ENCODE measurements at places on chromosomes 6 and 20. TPM values are rescaled to one million over a fixed set of nuclear protein-coding genes. Genes with fewer than 3 reads are reported as not detected.

DNA sequence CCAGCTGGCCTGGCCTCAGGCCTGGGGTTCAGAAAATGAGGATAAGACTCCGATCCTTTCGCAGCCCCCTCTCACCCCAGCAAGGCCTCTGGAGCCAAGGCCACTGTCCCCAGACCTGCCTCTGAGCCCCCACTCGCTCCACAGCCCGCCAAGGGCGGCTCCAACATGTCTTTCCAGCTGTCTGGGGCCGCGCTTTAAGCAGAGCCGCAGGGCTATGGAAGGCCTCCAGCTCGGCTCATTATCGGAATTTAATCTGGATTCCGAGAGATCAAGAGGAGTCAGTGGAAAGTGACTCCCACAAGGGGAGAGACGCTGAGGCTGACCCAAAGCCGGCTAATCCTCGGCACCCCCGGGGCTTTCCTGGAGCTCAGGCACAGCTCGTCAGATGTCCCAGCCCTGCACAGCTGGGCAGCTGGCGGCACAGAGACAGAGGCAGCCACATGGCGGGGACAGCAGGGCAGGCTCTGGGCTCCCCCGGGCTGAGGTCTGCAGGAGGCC is 41.8 kb downstream of the BMP7 start:
- H3K27ac ChIP-seq: no peak overlapping the region
- no peaks in the 10 kb centered on the region for H3K4me1 ChIP-seq
- H3K27me3 ChIP-seq: no peaks in the 10 kb centered on the region
- H3K36me3 ChIP-seq: no peaks in the 10 kb centered on the region
- H3K4me3 ChIP-seq: no peak overlapping the region
- no peak for DNase-seq

CPXM1 gene
- 20.3 TPM for total RNA-seq

- H3K36me3 ChIP-seq: no peaks in the 10 kb centered on the region
- no peaks in the 10 kb centered on the region for H3K27me3 ChIP-seq
- DNase-seq: no peak
- H3K4me1 ChIP-seq: peaks cover 14% of the 10 kb centered on the region
- no peak overlapping the region for H3K27ac ChIP-seq
Observed at GRCh38 chr6:113565306-113565705, 291.8 kb upstream of the MARCKS start.

DNA sequence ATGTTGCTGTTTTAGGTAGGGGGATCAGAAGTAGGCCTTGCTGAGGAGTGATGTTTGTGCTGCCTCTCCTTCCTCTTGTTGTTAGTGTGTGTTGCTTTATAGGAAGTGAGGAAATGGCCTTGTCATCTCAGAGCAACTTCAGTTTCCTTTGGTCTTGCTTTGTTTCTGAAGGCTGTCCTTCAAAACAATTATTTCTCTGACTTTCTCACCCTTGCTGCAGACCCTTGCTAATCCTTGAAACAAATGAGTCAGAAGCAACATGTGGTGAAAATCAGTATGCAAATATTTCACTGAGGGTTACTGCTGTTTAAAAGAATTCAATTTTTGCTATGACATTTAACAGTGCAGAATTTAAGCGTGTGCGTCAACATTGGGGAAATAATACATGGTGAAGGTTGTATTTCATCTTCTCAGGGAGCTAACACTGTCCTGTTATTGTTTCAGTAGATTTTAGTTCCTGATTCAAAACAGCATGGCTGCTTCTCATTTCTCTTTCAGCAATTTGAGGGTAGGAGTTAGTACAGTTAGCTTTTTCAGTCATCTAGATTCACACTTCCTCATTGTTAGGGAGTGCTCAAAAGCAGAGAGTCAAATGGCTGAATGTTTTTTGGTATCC is 13.8 kb downstream of the RNF144B start:
- peaks cover 97% of the 10 kb centered on the region for H3K4me1 ChIP-seq
- H3K4me3 ChIP-seq: no peak overlapping the region
- peak; percentile 92 for DNase-seq
- peaks cover 22% of the 10 kb centered on the region for H3K36me3 ChIP-seq
- H3K27ac ChIP-seq: peak overlapping the region; percentile 84

DNA sequence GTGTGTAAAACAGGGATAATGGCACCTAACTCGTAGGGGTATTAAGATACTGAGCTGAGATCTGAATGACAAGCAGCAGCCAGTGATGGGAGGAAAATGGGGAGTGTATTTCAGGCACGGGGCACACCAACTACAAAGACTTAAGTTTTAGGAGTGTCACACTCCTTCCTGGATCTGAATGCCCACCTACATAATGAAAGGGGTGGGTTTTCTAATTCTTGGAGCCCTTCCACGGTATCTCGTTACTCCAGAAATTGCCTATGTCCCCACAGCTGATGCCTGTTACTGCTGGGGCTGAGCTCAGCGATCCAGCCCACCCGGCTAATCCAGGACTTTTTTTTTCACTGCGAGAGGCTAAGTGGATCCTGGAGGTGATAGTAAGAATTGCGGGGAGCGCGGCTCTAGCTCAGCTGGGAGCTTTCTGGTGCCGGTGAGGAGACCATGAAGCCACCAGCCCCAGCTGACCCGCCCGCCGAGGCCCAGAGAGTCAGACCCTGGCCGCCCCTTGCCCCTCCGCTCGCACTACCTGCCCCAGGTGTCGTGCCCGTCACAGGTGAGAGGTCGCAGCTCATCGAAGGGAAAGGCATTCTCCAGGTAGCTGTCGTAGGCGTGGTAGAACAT is 727 bp downstream of the EDEM2 start:
- peaks cover 24% of the 10 kb centered on the region for H3K4me1 ChIP-seq
- peak overlapping the region; percentile 81 for H3K27ac ChIP-seq
- peak; percentile 42 for DNase-seq
- H3K27me3 ChIP-seq: no peaks in the 10 kb centered on the region

GRM1 gene
- not detected for total RNA-seq

DNA sequence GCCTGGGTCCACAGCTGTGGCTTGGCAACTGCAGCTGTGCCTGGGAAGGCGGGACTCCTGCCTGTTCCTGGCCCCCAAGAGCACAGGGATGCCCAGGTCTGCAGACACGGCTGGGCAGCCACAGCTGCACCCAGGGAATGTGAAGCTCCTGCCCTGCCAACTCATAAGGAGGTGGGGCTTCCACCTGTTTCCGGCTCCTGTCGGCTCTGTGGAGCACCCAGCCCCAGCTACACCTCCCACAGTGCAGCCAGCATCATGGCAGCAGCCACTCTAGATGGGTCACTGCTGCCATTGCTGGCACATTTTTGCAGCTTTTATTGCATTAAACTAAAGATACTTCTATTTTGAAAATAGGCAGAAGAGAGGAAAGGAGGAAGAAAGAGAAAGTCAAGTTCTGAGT is 207.9 kb downstream of the SAMD5 start:
- H3K4me3 ChIP-seq: no peak overlapping the region
- no peak overlapping the region for H3K27ac ChIP-seq
- H3K4me1 ChIP-seq: no peaks in the 10 kb centered on the region
- H3K27me3 ChIP-seq: no peaks in the 10 kb centered on the region
- no peaks in the 10 kb centered on the region for H3K36me3 ChIP-seq

GRCh38 chr20:24693466-24694156 is 224.2 kb downstream of the SYNDIG1 start:
- no peaks in the 10 kb centered on the region for H3K27me3 ChIP-seq
- DNase-seq: no peak
- no peak overlapping the region for H3K4me3 ChIP-seq
- H3K4me1 ChIP-seq: no peaks in the 10 kb centered on the region
- no peaks in the 10 kb centered on the region for H3K36me3 ChIP-seq
- no peak overlapping the region for H3K27ac ChIP-seq

DNA sequence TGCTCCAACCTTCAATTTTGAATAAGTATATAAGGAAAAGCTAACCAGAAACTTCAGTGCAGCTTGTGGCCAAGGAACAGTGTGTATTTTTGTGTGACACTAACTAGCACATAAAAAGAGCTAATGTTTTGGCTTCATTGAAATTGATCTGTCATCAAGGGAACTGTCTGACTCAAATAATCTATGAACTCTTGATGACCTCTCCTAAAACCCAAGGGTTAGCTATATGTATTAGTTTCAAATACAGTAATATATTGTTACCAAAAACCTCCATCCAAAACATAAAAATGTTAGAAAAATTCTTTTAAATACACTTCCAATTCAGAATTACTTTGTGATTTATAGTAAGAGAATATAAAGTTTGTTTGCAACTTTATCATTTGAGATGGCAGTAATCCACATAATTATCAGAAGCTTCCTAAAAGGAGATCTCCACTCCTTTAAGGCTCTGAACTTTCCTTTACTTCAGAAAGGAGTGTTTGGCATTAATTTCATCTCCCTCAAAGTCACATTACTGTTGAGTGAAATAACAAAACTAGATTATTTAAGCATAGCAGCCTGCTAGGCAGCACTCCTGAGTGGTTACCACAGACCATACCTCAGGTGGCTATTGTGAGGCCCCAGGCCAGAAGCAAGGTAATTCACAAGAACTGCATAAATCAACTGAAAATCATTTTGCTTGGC is 46.3 kb upstream of the HSF2 start:
- no peaks in the 10 kb centered on the region for H3K27me3 ChIP-seq
- no peaks in the 10 kb centered on the region for H3K36me3 ChIP-seq
- no peaks in the 10 kb centered on the region for H3K4me1 ChIP-seq

GRCh38 chr20:17898548-17898994 is 70.0 kb downstream of the SNX5 start:
- peaks cover 25% of the 10 kb centered on the region for H3K4me1 ChIP-seq
- H3K27ac ChIP-seq: no peak overlapping the region
- peak; percentile 70 for DNase-seq
- peaks cover 4% of the 10 kb centered on the region for H3K27me3 ChIP-seq

PHF10 gene
- total RNA-seq: 62.4 TPM

DNA sequence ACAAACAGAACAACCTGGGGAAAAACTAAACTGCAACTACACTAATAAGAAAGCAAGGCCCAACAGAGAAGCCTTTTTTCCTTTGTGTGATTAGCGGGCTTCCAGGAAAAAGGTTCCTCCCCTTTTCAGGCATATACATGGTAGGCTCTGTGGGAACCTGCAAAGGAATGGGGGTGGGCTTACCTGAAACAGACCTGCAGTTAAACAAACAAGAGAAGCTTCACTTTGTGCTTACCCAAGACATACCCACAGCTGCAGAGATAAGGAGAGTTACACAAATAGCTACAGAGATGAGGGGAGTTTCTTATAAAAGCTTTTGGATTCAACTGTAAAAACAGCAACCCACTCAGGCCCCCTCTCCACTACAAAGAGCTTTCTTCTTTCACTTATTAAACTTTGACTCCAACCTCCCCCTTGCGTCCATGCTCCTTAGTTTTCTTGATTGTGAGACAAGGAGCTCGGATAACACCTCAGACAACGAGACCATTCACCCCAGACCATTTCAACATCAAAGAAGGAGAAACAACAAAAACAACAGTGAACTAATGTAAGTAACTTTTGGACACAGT is 30.9 kb downstream of the RNF146 start:
- no peaks in the 10 kb centered on the region for H3K36me3 ChIP-seq
- no peaks in the 10 kb centered on the region for H3K27me3 ChIP-seq
- H3K4me1 ChIP-seq: peaks cover 28% of the 10 kb centered on the region
- H3K4me3 ChIP-seq: no peak overlapping the region
- H3K27ac ChIP-seq: no peak overlapping the region

DNA sequence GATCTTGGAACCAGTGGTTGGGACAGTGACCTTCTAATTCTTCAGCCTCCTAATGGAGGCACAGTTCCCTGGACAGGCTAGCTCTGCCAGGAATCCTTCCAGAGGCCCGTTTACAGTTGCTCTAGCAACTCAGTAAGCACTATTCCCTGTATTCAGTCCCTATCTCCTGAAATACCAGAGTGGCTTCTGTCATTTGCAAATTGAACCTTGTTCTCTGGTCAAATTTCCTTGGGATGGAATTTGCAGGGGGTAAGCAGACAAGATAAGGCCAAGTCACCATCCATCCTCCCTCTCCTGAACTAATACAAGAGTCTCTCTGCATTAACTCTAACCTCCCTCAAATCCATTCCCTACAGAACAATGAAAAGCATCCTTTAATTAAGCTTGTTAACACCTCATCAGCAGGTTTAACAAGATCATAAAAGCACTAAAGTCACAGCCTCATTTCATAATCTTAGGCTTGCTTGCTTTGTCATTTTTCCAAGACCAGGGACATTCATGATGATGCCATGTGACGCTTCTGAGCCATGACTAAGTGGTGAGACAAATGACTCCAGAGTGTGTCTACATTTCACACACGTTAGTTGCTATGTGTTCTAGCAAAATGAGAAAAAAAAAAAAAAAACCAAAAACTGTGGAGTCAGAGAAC is 37.1 kb downstream of the SLC22A23 start:
- no peak for DNase-seq
- no peaks in the 10 kb centered on the region for H3K27me3 ChIP-seq
- H3K4me1 ChIP-seq: peaks cover 17% of the 10 kb centered on the region
- no peak overlapping the region for H3K27ac ChIP-seq

CCM2L gene
- total RNA-seq: 12.4 TPM

- H3K27ac ChIP-seq: no peak overlapping the region
- no peaks in the 10 kb centered on the region for H3K27me3 ChIP-seq
- DNase-seq: no peak
- no peaks in the 10 kb centered on the region for H3K4me1 ChIP-seq
- H3K4me3 ChIP-seq: no peak overlapping the region
Observed at GRCh38 chr6:41712651-41713103, 22.7 kb downstream of the TFEB start.

SLC13A3 gene
- total RNA-seq: 0.40 TPM

Measured in endothelial cell of umbilical vein (primary cell).